ENCODE measurements at places on chromosomes 5 and 9. TPM values are rescaled to one million over a fixed set of nuclear protein-coding genes. Genes with fewer than 3 reads are reported as not detected.

DNA sequence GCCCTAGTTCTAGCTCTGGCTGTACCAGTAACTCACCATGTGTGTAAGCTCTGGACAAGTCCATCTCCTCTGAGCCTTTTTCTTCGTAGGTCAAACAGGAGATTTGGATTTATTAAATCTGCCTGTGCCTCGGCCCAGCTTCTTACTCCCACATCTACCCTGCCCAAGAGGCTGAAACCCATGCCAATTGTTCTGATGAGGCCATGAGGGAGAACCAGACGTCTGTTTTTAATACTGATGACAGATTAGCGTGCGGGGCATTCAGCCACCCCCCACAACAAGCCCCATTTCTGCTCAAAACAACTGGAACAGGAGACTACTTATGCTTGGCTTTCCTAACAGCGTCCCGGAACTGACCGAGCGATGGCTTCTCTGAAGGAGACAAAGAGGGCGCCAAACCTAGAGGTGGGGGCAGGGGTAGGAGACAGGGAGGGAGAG, 81.2 kb upstream of the TRIM32 start:
- no peaks in the 10 kb centered on the region for H3K27me3 ChIP-seq
- no peak for DNase-seq
- no peaks in the 10 kb centered on the region for H3K36me3 ChIP-seq
- H3K27ac ChIP-seq, result no peak overlapping the region
- no peak overlapping the region for H3K4me3 ChIP-seq

DNA sequence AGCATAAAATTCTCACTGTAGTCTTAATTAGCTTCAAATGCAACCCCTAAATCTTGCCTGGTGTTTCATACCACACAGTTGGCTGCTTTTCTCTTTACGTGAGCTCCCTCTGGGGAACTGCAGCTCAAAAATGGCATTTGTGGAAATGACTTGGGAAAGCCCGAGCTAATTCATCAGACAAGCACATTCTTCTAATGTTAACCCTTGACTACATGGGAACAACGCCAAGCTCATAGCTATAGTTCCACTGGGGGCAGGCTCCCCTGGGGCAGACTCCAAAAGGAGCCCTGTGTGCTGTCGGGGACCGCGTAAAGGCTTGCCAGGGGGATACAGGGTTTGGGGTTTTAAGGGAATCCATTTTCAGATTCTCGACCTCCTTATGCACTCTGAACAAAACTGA, 301.4 kb upstream of the DAP start:
- no peaks in the 10 kb centered on the region for H3K27me3 ChIP-seq
- no peak overlapping the region for H3K27ac ChIP-seq
- no peaks in the 10 kb centered on the region for H3K36me3 ChIP-seq
- no peak overlapping the region for H3K4me3 ChIP-seq

DNA sequence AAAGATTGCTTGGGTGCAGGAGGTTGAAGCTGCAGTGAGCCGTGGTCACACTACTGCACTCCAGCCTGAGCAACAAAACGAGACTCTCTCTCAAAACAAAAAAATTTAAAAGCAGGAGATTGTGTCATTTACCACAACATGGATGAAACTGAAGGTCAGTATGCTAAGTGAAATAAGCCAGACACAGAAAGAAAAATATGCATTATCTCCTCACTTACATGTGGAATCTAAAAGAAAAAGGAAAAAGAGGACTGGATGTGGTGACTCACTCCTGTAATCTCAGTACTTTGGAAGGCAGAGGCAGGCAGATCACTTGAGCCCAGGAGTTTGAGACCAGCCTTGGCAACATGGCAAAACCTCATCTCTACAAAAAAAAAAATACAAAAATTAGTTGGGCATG, 146.8 kb upstream of the DAPK1 start:
- no peaks in the 10 kb centered on the region for H3K27me3 ChIP-seq
- H3K27ac ChIP-seq, result no peak overlapping the region
- H3K4me1 ChIP-seq, result no peaks in the 10 kb centered on the region

DNA sequence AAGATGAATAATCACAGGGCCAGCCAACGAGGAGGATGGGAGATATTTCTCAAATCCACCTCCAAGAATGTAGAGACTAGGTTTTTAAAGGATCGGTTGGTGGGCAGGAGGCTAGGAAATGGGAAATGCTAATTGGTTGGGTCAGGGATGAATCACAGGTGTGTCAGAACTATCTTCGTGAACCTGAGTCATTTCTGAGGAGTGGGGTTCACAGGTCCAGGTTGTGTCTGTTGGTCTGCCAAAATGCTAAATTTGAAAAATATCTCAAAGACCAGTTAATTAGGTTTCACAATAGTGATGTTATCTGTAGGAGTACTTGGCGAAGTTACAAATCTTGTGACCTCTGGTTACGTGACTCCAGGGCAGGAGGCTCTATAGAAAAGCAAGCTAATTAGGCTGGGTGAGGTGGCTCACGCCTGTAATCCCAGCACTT, 2.6 kb upstream of the PLAA start:
- DNase-seq, result no peak
- H3K36me3 ChIP-seq, result no peaks in the 10 kb centered on the region
- no peak overlapping the region for H3K4me3 ChIP-seq
- H3K4me1 ChIP-seq, result peaks cover 25% of the 10 kb centered on the region
- H3K27me3 ChIP-seq, result no peaks in the 10 kb centered on the region

DNA sequence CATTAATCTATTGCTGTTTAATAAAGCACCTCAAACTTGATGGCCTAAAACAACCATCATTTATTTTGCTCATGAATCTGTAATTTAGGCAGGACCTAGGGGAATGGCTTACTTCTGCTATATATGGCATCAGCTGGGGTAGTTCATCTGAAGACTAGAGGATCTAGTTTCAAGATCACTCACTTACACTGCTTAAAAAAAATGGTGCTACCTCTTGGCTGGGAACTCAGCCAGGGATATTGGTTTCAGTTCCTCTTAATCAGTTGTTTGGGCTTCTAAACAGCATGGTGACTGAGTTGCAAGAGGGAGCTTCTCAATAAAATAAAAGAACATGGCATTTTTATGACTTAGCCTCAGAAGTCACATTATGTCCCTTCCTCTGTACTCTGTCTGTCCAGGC, 142.0 kb downstream of the FAM114A2 start:
- H3K27ac ChIP-seq, result no peak overlapping the region
- H3K4me1 ChIP-seq, result no peaks in the 10 kb centered on the region
- no peaks in the 10 kb centered on the region for H3K27me3 ChIP-seq
- H3K36me3 ChIP-seq, result no peaks in the 10 kb centered on the region

DNA sequence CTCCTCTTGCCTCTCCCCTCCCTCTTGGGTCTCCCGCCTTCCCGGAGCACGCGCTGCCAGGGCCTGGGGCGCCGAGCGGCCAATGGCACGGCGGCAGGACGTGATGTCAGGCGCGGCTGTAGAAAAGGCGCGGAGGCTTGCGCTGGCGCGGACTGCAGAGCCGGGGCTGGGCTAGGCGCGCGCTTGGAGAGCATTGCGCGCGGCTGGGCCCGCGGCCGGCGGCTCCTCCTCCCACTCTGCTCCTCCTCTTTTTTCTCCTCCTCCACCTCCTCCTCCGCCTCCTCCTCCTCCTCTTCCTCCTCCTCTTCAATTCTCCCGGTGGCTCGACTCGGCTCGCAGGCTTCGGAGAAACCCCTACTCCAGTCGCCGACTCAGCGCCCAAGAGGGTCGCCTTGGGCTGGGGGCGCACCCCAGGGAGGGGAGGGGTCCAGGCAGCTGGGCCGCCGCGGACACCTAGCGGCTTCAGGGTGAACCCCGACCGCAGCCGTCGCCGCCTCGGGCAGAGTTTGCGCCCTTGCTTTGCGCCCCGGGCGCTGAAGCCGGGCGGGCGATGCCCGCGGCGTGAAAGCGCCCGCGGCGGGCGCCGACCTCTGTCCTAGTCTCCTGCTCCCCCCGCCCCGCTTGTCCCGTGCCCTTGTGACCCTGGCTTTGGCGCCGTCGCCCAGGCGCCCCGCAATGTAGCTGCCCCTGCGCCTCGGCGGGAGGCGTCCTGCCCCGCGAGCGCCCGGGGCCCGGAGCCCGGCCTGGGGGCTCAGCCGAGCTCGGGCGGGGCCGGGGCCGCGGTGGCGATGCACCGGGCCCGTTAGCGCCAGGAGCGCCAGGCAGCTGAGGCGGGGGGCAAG, at the start of gene LHX2:
Gene LHX2 (plus strand): TSS at position 309 of the 842 bp plus-strand sequence. CDS start 581 bp downstream, outside the sequence.
- H3K27ac ChIP-seq, result no peak within 1 kb of the TSS
- peaks cover 81% of the 10 kb centered on the region for H3K4me1 ChIP-seq
- peak within 1 kb of the TSS; percentile 26 for H3K4me3 ChIP-seq

DNA sequence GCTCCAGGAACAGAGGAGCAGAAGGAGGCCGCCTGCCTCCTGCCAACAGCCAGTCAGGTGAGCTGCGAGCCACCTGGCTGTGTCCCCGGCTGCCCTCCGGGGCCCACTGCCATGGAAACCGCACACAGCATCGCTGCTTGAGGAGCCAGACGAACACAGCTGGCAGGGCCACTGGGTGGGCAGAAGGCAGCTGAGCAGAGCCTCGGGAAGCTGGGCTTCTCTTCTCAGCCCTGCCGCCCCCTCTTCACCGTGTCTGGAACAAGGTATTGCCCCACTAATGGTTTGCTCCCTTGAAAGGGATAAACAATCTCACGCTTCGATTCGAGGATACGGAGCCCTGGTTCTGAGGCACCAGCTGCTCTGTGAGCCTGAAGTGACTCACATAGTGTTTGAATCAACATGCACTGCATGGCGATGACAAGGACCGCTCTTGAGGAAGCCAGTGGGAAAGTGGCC, 63.7 kb upstream of the RUFY1 start:
- H3K36me3 ChIP-seq, result no peaks in the 10 kb centered on the region
- H3K27ac ChIP-seq, result no peak overlapping the region

Gene PCDHA1
- not detected for total RNA-seq

Gene FSTL4
- not detected for total RNA-seq
